ENCODE measurements at places on chromosomes 11 and 22. TPM values are rescaled to one million over a fixed set of nuclear protein-coding genes. Genes with fewer than 3 reads are reported as not detected.

Gene ELFN2
- total RNA-seq, result not detected

Gene DDIAS
- total RNA-seq, result 2.0 TPM

Gene SCGB1C1
- total RNA-seq, result not detected

Gene TIMP3
- 575 TPM for total RNA-seq

Gene ACTN3
- not detected for total RNA-seq

Gene TEX12
- total RNA-seq, result not detected

Gene PANX3
- not detected for total RNA-seq

Gene TNNI2
- 1.2 TPM for total RNA-seq

Gene CECR2
- total RNA-seq, result not detected

Gene LDLRAD3
- 5.1 TPM for total RNA-seq

Gene TBX10
- not detected for total RNA-seq

Gene OR51E2
- total RNA-seq, result not detected

Gene RFPL2
- total RNA-seq, result not detected

Gene OR52E8
- not detected for total RNA-seq

Gene HBB
- total RNA-seq, result not detected

All from placental epithelial cell (primary cell).